Liver (tissue), 10 donors: ENCODE measurements at places on chromosomes 3 and 15.

DNA sequence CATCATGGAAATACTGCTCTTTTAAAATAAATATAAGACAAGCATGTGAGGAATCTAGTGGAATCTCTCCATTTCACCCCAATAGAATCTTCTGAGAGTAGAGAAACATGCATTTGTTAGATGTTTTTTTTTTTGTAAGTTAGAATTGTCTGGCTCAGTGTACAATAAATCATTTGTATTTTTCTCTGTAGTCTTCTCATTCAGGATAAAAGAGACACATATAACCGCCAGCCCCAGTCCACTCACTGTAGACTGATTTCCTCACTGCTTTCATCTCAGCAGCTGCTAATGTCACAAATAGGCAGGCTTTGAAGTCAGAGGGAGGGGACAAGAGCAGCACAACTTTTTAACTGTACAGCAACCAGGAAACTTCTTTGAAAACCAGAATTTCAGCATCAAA is 140.2 kb upstream of the RBMS3 start:
- no peak for DNase-seq

GRCh38 chr3:47283193-47283537 is 421 bp downstream of the KLHL18 start:
- peak; percentile 52 for DNase-seq

DNA sequence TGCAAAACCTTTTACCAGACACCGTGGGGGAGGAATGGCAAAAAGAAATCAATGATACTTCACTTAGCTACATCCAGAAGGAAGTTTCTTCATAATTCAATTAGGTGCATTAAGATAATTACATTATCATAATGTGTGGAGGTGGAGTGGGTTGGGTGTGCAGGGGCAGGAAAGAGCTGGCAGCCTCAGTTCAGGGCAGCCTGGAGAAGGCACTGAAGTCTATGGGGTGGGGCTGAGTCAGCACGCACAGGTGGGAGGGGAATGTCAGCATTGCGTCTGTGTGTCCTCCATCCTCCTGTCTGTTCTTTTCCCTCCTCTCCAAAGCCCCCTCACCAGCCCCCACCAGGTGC is 278.8 kb downstream of the GABRG3 start:
- no peak for DNase-seq

GRCh38 chr3:79872483-79872882 is 104.7 kb upstream of the ROBO1 start:
- no peak for DNase-seq

- peak; percentile 79 for DNase-seq
Observed at GRCh38 chr15:51681303-51681963, at the start of gene SCG3. Gene SCG3 (plus strand): TSS chr15:51681503. CDS start chr15:51681756, 253 bp downstream.

DNA sequence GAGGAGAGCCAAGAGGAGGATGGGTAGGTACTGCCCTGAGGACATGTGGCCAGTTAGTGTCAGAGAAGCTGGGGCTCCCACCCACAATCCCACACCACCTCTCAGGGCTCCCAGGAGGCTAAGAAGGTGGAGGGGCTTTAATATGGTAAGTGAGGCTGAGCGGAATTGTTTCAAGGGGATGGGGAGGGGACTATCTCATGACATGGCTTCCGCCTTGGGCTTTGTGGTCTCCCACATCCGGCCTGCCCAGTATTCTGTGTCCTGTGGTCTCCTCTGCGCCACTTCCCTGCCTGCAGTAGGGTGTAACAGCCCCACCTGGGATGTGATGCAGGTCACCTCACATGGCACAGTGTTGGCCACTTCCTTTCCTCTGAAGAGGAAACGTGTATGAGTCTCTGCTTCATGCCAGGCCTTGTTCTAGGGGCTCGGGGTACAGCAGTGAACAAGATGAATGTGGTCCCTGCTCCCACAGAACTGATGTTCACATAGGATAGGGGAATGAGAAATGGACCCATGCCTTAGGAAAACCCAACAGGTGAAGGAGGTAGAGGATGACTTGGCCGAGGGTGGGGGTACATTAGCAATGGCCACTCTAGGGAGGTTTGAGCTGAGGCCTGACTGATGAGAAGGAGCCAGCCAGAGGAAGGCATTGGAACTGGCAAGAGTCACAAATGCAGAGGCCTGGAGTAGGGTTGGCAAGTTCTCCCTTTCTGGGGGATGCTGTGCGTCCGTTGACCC is 3.2 kb downstream of the NEIL1 start:
- DNase-seq = no peak

- DNase-seq = no peak
Observed at GRCh38 chr15:57384816-57385215, 8.5 kb downstream of the CGNL1 start.

DNA sequence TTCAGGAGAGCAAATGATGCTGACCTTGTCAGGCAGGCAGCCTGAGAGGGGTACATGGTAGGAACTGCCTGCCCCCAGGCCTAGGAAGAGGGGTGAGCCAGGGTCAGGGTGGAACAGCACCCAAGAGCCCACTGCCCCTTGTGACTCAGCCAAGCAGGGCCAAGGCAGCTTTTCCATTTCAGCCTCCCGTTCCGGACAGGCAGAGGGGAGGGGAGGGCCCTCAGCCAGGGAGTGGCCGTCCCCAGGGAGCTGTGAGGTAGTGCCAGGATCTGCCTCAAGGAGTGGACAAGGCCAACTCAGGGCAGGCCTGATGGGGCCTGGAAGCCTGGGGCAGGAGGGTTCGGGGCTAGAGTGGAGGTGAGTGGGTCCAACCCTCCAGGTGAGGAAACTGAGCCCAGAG is 5.1 kb upstream of the ANKRD63 start:
- no peak for DNase-seq

- no peak for DNase-seq
Observed at GRCh38 chr3:146625186-146625775, 20.1 kb upstream of the PLSCR5 start.

DNA sequence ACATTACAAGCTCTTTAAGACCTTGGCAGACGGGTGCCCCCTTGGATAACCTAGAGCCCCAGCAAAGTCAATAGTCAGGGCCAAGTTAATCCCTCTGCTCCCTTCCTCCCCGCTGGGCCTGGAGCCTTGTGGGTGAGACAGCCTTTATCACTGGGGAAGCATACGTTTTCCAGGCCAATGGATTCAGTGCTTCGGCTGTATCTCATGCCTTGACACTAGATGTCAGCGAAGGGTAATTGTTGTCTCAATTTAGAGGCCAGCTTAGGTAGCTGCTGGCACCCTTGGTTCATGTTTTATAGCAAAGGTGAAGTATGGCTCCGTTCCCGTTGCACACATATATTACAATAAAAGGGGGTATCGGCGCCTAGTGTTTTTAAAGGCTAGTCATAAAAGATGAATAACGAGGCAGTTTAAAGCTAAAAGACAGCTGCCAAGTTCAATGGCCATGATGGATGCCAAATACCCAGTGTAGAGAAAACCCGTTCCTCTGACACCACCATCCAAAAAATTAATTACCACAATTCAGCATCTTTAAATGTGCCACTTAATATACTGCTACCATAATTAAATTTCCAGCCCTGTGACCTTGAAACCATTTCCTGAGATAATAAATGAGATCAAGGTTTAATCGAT is 52.3 kb upstream of the BNIP2 start:
- DNase-seq = no peak
